ENCODE measurements at places on chromosomes 5 and 9.

DNA sequence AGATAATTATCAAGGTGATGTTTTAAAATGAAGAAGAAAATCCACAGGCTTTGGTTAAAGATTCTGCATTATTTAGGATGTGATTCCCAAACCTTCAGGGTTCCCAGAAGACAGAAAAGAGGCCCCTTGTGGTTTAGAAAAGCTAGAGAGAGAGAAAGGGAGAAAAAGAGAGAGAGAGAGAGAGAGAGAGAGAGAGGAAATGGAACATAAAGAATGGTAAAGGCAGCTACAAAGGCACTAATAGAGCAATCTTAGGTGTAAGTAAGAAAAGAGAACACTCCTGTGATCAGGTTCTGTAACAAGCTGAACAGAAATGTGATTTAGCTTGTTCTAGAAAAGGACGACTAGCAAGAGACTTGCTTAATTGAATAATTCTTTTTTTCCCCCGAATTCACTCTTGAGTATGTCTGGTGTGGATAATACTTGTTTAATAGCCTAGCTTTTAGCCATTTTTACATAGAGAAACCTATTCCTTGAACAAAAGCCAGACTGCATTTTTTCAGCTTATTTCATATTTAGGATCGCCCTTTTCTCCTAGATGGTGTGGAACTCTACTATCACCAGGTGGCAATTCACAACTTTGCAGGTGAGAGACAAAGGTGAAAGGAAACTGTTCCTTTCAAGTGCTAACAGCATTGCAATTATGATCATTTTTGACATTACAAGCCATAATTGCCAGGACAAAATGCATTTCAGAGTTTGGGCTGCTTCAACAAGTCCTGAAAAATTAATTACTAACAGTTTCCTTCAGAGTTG is 57.6 kb upstream of the SH3GL2 start:
- no peak for DNase-seq

DNA sequence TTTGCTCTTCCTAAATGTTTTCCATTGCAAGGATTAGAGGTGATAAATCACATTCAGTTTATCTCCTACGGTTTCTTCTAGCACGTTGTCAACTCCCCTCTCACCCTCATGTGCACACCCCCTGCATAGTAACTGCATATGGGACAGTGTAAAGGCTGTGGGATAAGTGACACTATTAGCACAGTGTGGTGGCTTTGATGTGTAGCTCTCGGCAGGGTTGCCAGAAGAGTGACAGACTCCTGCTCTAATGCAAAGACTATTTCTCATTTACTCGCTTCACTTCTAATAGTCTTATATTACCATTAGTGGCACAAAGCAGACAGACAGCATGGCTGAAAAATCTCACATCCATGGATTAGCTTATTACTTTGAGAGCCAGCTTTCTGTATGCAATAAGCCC is 454.6 kb downstream of the CETN3 start:
- no peak for DNase-seq

DNA sequence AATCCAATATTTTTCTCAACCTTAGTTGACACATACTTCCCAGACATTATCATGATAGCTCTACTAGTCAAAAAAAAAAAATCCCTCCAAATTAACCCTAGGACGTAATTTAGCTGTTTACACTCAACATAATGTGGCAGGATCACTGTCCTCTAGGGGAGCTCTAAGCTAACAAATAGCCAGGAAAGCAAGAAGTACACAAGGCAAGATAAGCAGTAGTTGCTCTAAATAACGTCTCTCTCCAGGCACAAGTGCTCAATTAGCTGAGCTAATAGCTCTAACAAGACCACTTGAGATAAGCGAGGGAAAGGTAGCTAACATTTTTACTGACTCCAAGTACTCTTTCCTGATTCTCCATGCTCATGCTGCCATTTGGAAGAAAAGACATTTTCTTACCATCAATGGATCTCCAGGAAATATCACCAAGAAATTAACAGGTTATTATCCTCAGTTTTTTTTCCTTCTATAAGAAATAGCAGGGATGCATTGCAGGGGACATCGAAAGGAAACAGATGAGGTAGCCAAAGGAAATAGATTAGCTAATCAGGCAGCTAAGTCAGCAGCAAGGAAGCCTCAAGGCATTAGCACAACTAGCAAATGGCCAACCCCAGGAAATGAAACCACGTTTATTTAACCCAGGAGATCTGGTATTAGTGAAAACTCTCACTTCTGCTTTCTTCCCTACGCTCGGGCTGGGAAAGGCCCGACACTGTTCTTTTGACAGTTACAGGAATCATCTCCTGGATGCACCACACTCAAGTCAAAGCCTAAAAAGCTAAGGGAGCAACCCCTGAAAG is 614.1 kb downstream of the PTPRD start:
- peak; percentile 86 for DNase-seq

DNA sequence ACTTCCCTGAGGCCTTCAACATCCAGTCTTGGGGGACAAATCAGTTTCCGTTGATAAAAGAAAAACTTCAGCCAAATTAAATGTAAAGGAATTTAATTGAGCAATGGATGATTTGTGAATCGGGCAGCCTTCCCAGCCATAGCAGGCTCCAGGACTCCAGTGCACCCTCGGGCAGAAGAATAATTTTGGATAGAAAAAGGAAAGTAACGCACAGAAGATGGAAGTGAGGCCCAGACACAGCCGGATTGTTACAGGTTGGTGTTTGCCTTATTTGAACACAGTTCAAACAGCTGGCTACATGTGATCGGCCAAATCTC is 19.1 kb downstream of the MRPL36 start:
- no peak for DNase-seq

- no peak for DNase-seq
Measured at GRCh38 chr9:110828264-110828663, 159.7 kb downstream of the MUSK start.

DNA sequence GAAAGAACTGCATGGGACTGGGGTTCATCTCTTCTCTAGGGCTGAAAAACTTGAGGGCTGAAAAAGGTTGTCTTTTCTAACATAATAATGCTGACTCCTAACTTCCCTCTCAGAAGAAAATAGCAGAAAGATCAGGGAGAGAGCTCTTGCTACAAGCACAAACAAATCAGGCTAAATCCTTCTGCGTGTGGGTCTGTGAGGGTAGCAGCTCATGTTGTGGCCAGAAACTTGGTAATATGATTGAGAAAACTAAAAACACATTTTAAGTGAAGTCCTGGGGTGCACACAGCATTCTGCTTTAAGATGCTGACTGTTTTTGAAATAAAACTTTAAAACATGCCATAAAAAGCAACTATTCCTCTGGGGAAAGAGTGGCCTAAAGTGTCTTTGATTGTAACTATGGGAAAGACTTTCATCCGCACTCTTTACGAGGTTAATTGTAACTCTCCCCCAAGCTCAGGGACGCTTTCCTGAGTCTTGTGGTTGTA is 56.7 kb downstream of the SAXO1 start:
- no peak for DNase-seq

All from endothelial cell of umbilical vein (primary cell).